Smooth muscle cell of the coronary artery (primary cell): ENCODE measurements at places on chromosomes 5 and 9. TPM values are rescaled to one million over a fixed set of nuclear protein-coding genes. Genes with fewer than 3 reads are reported as not detected.

Gene IRGM
- not detected in 2 replicates for total RNA-seq

Gene IFNE
- 2.2 and 4.4 TPM in 2 replicates for total RNA-seq

Gene FOXI1
- total RNA-seq, result not detected in 2 replicates

Gene SEMA6A
- total RNA-seq, result under 0.01 and 0.08 TPM in 2 replicates

Gene PPP1R26
- 7.4 and 12.7 TPM in 2 replicates for total RNA-seq

Gene CDX1
- total RNA-seq, result 0.12 and 0.15 TPM in 2 replicates

Gene NRG2
- 0.15 and 1.6 TPM in 2 replicates for total RNA-seq

Gene HBEGF
- 1.3 and 12.0 TPM in 2 replicates for total RNA-seq
